Sigmoid colon (tissue), 7 donors: ENCODE measurements at places on chromosomes 7 and 10.
A peak's percentile ranks its signal among the peaks of the same experiment; 100 is the strongest.

GRCh38 chr7:2687338-2687869, 598 bp upstream of the AMZ1 start:
- peaks cover 20% of the 10 kb centered on the region for H3K4me1 ChIP-seq
- H3K4me3 ChIP-seq: no peak overlapping the region
- DNase-seq: no peak
- peaks cover 66% of the 10 kb centered on the region for H3K27me3 ChIP-seq

- no peak overlapping the region for H3K27ac ChIP-seq
- no peaks in the 10 kb centered on the region for H3K36me3 ChIP-seq
These were observed 13.8 kb upstream of the PPIF start for GRCh38 chr10:79333513-79333912.

- H3K36me3 ChIP-seq: no peaks in the 10 kb centered on the region
- no peak overlapping the region for H3K4me3 ChIP-seq
- DNase-seq: no peak
- H3K4me1 ChIP-seq: no peaks in the 10 kb centered on the region
These were observed 35.5 kb downstream of the ICA1 start for GRCh38 chr7:8226501-8226900.

- H3K4me1 ChIP-seq: no peaks in the 10 kb centered on the region
- DNase-seq: no peak
- no peaks in the 10 kb centered on the region for H3K36me3 ChIP-seq
- H3K27ac ChIP-seq: peak overlapping the region; percentile 72
- no peak overlapping the region for H3K4me3 ChIP-seq
These were observed 74.5 kb downstream of the CHRM2 start for GRCh38 chr7:136942994-136943393.

GRCh38 chr7:134737566-134738345, 41.7 kb upstream of the CALD1 start:
- no peaks in the 10 kb centered on the region for H3K4me1 ChIP-seq
- peak overlapping the region; percentile 48 for H3K27ac ChIP-seq
- no peak overlapping the region for H3K4me3 ChIP-seq
- H3K36me3 ChIP-seq: no peaks in the 10 kb centered on the region
- DNase-seq: peak; percentile 70

- H3K36me3 ChIP-seq: no peaks in the 10 kb centered on the region
- DNase-seq: no peak
- H3K4me3 ChIP-seq: no peak overlapping the region
- no peaks in the 10 kb centered on the region for H3K4me1 ChIP-seq
These were observed 27.3 kb upstream of the CYP2C19 start for GRCh38 chr10:94735197-94735596.

DNA sequence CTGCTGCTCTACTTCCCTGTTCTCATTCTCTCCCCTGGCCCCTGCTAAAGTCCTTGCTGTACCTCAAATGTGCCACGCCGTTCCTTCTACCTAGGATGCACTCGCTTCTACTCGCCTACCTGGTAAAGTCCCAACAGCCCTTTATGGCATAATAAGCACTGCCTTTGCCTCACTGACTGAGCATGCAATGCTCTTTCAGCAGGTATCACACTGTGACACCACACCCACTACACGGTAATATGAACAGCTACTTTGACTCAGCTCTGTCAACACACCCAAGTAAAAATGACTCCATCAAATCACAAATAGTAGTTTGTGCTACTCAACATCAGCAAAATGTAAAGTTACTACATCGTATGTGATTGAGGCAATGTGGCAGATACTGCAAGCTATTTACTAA, 37.6 kb downstream of the FAM204A start:
- H3K36me3 ChIP-seq: no peaks in the 10 kb centered on the region
- DNase-seq: no peak
- no peaks in the 10 kb centered on the region for H3K27me3 ChIP-seq
- no peak overlapping the region for H3K27ac ChIP-seq
- no peak overlapping the region for H3K4me3 ChIP-seq

- no peaks in the 10 kb centered on the region for H3K4me1 ChIP-seq
- H3K27me3 ChIP-seq: peaks cover 5% of the 10 kb centered on the region
- H3K36me3 ChIP-seq: no peaks in the 10 kb centered on the region
- no peak overlapping the region for H3K27ac ChIP-seq
- DNase-seq: peak; percentile 32
- no peak overlapping the region for H3K4me3 ChIP-seq
These were observed 149.3 kb upstream of the SHH start for GRCh38 chr7:155961241-155962190.

DNA sequence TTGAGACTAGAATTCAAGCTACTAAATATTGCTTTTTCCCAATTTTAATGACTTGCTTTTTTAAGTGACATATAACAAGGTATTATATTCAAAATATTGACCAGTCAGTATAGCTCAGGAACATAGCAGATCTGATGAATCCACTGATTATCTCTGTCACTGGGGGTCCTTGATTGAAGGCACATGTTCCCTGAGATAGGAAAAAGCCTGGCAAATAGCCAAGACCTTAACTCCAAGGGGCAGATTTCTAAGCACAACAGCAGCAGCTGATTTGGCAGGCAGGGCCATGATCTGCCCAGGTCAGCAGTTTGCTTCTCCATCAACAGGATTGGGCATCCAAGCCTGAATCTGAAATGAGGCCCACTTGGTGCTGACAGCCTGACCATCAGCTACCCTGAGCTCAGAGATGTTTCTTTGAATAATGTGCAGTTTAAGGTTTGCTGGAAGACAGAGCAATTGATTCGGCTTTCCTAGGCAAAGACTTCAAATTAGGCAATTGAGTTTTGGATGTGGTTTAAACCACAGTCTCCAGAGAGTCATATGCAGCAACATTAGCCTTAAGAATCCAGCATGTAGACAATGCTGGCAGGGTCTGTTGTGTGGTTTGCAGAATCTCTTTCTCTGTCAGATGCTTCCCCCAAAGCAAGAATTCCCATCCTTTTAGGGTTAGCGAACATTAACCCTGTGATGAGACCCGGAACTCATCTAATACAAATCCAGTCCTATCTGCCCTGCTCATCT, 352.6 kb downstream of the ADRA2A start:
- no peaks in the 10 kb centered on the region for H3K27me3 ChIP-seq
- H3K27ac ChIP-seq: no peak overlapping the region
- no peaks in the 10 kb centered on the region for H3K4me1 ChIP-seq
- H3K36me3 ChIP-seq: no peaks in the 10 kb centered on the region

DNA sequence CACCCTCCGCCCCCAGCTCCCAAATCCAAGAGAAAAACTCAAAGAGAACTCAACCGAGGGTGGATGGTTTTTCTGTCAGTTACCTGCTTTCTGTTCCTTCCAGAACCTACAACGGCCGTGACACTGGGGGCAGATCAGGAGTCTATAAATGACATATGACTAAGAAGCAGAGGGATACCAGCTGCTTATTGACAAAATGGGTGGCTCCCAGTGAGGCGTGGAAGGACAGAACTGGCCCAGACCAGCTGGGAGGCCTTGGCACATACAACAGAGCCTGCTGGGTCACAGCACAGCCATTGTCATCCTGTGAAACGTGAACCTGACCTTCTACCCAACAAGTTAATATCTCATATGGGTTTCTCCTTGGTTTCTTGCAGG, 84.3 kb upstream of the ADRB1 start:
- H3K27me3 ChIP-seq: no peaks in the 10 kb centered on the region
- H3K4me3 ChIP-seq: no peak overlapping the region
- peak overlapping the region; percentile 68 for H3K27ac ChIP-seq
- H3K36me3 ChIP-seq: no peaks in the 10 kb centered on the region

GRCh38 chr7:29641651-29642050, 78.0 kb downstream of the PRR15 start:
- no peak for DNase-seq
- no peaks in the 10 kb centered on the region for H3K27me3 ChIP-seq
- no peak overlapping the region for H3K4me3 ChIP-seq
- H3K4me1 ChIP-seq: no peaks in the 10 kb centered on the region

DNA sequence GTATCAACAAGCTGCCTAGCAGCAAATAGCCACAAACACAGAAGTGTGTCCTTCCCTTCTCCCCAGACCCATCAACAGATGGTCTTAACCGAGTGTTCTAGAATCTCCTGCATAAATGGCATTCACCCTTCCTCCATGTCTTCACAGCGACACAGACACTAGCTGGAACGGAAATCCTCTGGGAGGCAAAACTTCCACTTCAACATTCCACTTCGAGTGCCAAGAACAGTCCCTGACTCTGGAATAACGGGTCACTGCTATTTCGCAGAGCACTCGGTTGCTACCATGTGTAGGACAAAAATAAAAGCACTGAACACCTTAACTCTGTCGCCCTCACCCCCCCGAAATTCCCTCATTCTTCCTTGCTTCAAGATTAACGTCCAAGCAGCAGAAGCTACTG, 65.1 kb downstream of the SFMBT2 start:
- no peaks in the 10 kb centered on the region for H3K4me1 ChIP-seq
- H3K27me3 ChIP-seq: no peaks in the 10 kb centered on the region
- H3K4me3 ChIP-seq: no peak overlapping the region
- no peak overlapping the region for H3K27ac ChIP-seq
- DNase-seq: no peak

DNA sequence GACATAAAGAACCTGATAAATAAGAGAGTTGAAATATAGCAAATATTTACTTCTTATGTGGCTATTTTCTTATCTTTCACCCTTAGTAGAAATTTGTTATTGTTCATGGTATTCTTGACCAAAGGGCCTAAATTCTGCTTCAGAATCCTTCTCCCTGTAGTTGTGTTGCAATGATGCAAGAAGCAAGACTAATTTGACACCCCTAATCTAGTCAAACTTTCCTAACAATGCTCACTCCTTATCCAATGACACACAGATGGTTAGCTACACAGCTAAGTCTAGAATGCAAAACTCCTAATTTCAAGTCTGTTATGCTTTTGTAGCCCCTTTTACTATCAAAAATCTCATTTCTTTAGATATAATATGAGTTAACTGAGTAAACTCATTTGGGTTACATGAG, 56.1 kb downstream of the TWIST1 start:
- DNase-seq: no peak
- H3K4me1 ChIP-seq: no peaks in the 10 kb centered on the region
- H3K27ac ChIP-seq: no peak overlapping the region
- no peaks in the 10 kb centered on the region for H3K36me3 ChIP-seq
- no peak overlapping the region for H3K4me3 ChIP-seq
- H3K27me3 ChIP-seq: no peaks in the 10 kb centered on the region

DNA sequence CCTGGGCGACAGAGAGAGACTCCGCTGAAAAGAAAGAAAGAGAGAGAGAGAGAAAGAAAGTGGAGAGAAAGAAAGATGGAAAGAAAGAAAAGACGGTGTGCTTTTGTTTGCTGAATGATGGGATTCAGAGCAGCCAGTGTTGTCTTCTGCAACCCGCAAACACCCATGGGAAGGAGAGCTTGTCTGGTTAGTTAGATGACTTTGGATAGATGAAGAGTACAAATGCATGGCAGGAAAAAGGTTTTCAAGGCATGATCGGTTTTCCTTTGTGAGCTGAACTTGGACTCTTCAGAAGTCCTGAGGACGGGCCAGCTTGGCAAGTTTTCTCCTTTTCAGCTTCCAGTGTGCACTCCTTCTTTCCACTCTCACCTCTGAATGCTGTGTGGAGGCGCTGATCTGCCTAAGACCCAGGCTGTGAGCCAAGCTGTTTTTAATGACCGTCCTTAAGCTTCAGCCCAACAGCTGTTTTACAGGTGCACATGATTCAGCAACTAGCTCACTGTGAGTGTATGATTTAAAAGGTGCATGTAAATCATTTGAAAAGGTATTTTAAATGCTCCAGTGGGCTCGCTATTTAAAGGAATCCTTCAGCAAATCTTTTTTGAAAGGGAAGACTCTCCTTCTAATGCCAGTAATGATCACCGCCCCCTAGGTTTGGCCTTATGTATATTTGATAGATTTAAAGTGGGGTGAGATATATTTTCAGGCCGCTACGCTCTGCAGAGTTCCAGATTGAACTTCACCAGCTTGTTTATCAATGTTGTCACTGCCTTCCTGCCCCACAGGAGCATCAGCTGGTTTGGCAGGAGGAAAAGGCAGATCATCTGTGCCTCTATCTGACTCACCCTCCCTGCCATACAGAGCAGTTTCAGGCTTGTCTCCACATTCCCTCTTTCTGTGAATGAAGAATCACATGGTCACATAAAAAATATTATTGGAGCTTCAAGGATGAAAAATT, 115.0 kb downstream of the PLXDC2 start:
- H3K4me3 ChIP-seq: no peak overlapping the region
- H3K27ac ChIP-seq: peak overlapping the region; percentile 73
- H3K4me1 ChIP-seq: peaks cover 41% of the 10 kb centered on the region
- DNase-seq: peak; percentile 83

DNA sequence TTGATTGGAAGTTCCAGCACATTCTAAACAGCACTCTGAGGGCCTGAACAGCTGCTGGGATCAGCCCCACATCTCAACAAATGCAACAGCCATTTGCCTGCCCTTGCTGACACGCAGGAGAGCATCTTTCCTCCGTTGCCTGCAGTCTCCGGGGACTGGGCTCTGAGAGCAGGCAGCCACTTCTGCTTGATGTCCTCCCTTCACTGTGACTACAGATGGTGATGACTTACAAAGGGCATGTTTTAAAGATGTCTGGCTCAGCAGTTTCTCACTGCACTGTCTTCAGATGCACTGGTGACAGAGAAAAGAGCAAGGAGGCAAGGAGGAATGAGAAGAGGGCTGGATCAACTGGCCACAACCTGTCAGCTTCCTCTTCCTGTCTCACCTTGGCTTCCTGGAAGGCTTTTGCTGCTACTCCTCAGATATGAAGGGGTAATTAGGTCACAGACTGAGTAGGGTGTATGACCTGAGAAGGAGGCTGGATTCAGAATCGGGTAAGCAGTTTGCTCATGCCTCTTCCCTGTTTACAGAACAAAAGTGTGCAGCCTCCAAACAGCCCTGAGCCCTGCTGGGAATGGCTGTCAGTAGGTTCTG, 143.5 kb upstream of the GHITM start:
- no peaks in the 10 kb centered on the region for H3K4me1 ChIP-seq
- H3K36me3 ChIP-seq: no peaks in the 10 kb centered on the region
- H3K4me3 ChIP-seq: no peak overlapping the region
- no peak overlapping the region for H3K27ac ChIP-seq
- no peaks in the 10 kb centered on the region for H3K27me3 ChIP-seq

DNA sequence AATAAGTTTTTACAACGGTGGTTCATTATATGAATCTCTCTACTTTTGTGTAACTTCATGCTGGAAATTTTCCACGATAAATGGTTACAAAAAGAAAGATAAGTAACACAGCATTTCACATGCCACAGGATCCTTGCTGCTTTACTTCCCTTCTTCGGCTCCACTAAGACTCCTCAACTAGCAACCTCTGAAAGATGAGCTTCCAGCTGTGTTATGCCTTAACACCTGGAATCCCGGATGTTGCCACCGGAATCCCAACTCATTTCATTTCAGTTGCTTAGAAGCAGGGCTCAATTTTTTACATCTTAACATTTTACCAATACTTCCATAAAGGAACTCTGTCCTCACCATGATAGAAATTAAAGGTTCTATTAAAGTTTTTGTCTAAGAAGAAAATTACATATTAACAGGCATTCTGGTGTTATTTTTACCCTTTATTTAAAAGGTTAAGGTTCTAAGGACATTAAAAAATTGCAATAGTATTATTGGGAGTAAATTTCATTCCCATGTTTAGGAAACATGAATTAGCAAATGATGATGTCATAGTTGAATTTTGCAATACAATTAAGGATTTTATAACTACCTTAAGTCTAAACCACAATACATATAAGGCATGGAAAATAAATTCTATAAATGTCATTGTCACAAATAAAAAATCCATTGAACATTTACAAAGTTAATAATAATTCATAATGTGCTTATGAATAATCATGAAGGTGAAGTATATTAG, 57.1 kb upstream of the IL6 start:
- H3K36me3 ChIP-seq: no peaks in the 10 kb centered on the region
- H3K4me3 ChIP-seq: no peak overlapping the region
- DNase-seq: no peak
